ENCODE measurements at places on chromosomes 7 and 10.

DNA sequence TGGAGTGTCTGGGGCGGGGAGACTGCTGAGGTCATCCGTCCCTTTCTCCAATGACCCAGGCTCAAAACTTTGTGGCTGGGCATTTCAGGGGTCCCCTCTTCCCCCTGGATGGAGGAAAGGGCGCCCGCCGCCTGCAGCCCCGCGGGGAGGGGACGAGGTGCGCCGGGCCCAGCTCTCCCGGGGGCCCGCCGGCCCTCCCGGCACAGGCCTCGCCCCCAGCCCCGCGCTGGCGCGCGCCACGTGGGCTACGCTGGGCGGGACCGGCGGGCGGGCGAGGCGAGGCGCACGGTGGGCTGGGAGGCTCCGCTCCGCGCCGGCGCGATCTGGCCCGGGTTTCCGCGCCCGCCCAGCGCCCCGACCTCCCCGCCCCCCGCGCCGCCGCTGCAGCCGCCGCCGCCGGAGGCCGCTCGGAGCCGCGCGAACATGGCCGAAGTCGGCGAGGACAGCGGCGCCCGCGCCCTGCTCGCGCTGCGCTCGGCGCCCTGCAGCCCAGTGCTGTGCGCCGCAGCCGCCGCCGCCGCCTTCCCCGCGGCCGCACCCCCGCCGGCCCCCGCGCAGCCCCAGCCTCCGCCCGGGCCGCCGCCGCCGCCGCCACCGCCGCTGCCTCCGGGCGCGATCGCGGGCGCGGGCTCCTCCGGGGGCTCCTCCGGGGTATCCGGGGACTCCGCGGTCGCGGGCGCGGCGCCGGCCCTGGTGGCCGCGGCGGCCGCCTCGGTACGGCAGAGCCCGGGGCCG is at the start of gene FOXK1:
TSS of gene FOXK1 (plus strand) at position 410 of the 735 bp plus-strand sequence. CDS start at position 424, 14 bp downstream.
- DNase-seq: peak; percentile 83

DNA sequence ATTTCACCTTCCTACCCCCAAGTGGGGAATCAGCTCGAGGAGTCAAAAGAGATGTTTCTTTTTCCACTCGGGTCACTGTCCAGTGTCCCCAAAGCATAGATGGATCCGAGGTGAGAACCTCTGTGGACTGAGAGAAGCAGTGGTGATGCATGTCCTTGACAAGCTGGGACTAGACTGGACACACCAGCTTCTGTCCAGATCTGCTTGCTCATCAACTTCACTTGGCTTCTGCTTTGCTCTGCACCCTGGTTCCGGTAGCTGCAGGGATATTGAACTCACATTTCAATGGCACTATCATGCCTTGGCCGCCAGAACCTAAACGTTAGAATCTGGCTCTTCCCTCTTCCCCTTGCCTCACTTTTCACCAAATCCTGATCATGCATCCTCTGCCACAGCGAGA is 50.3 kb upstream of the CXCL12 start:
- DNase-seq: no peak

- no peak for DNase-seq
These were observed 81.1 kb upstream of the CPXM2 start for GRCh38 chr10:123972481-123973401.

DNA sequence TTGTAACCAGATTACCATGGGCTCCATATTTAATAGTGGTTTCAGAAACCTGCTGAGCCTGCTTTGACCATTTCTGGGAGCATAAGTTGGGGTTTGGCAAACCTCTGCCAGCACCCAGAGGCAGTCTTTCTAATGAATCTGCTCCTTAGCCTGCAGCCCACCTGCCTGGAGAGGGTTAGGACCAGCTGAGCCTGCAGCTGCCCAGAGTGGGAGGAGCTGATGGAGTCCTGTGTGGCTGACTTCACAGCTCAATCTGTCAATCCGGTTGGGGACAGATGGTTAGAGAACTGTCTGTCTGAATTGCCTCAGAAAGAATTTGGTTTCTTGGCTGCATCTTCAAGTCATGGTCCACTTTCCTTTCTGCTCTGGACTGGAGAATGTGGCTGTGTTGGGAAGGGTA is 444.6 kb downstream of the NRG3 start:
- no peak for DNase-seq

GRCh38 chr7:17302575-17303142 is 4.2 kb downstream of the AHR start:
- DNase-seq: peak; percentile 59

Data from fibroblast of skin of abdomen (primary cell).